AG08395 (cell line): ENCODE measurements at places on chromosomes 16 and 17.

GRCh38 chr17:59652119-59652518 is 32.4 kb downstream of the CLTC start:
- DNase-seq, result peak; percentile 22

- no peak for DNase-seq
These were observed 9.3 kb upstream of the ZC3H18 start for GRCh38 chr16:88560714-88561484.

DNA sequence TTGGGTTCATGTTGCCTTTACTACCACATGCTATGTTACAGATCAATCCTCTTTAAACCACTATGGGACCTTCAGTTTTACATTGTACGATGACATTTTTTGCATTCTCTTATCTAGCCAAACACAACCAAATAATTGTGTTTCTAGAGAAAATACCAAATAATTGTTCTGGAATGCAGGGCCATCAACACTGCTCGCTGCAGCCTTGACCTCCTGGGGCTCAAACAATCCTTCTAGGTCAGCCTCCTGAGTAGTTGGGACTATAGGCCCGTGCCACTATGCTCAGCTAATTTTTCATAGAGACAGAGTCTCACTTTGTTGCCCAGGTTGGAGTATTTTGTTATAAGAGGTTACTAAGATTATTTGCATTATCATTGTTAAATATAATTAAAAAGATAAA is 237.5 kb upstream of the PMFBP1 start:
- no peak for DNase-seq

DNA sequence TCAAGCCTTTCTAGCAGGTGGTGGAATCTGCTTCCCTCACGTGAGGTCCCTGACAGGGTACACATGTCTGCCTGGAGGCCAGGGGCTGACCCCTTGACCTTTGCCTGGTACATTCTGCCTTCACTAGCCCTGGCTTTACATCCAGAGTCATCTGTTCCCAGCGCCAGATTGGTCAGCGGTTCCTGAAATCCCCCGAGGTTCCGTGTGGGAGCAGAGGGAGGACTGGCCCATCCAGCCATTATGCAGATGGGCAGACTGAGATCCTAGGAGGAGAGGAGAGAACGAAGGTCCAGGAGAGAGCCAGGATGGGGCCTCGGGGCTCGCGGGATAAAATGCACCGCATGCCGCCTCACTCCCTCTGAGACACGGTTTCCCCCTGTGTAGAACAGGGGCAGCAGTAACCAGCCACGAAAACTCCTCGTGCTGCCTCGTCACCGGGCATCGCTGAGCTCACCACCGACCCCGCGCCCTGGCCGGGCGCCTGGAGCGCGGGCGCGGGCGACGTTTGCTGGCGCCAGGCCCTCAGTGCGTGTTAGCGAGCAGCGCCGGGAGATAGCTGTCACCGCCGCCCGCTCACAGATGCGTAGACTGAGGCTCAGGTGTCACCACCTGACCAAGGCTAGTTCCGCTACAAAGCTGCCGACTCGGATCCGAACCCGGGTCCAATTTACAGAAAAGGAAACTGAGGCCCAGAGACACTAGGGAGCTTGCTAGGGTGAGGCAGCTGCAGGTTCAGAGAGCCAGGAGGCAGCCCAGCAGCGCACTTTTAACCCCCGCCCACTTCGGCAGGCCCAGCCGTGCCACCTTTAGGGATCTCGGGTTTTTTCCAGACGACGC is 811 bp upstream of the MAP2K3 start:
- DNase-seq, result no peak

DNA sequence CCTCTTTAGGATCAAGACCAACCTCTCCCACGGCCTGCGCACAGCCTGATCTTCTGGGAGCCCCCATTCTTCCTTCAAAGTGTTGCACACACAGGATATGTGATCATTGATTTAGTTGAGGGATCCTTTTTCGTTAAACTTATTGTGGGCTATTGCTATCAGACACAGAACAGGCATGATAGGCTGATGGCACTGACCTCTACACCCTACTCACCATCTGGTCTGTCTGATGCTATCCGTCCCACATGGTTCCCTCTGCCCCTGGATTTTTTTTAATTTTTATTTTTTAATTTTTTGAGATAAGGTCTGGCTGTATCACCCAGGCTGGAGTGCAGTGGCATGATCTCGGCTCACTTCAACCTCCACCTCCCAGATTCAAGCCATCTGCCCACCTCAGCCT is 19.2 kb upstream of the LITAF start:
- no peak for DNase-seq
